ENCODE measurements at places on chromosomes 4 and X. TPM values are rescaled to one million over a fixed set of nuclear protein-coding genes. Genes with fewer than 3 reads are reported as not detected.

DNA sequence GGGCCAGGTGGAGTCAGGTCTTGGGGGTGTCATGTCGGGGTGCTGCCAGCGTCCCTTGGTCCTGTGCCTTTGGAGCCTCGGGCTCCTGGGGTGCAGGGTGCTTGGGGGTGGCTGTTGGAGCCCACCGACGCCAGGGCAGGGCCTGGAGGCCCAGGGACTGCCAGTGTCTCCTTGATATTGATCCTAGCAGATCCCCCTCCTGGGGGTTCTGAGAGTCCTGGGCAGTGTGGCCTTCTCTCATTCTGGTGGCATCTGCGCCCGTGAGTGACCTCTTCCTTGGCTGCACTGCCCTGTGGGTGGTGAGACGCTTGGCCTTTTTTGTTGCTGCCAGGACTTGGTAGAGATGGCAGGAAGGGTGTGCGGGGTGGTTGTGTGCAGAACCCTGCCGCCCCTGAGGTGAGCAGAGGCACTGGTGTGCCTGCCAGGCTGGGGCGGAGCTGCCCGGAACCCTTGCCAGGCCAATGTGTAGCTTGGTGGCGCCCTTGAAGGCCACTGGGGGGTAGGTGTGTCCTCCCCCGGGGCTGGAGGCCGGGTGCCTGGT, 7.0 kb downstream of the NAT8L start:
- no peak for DNase-seq

DNA sequence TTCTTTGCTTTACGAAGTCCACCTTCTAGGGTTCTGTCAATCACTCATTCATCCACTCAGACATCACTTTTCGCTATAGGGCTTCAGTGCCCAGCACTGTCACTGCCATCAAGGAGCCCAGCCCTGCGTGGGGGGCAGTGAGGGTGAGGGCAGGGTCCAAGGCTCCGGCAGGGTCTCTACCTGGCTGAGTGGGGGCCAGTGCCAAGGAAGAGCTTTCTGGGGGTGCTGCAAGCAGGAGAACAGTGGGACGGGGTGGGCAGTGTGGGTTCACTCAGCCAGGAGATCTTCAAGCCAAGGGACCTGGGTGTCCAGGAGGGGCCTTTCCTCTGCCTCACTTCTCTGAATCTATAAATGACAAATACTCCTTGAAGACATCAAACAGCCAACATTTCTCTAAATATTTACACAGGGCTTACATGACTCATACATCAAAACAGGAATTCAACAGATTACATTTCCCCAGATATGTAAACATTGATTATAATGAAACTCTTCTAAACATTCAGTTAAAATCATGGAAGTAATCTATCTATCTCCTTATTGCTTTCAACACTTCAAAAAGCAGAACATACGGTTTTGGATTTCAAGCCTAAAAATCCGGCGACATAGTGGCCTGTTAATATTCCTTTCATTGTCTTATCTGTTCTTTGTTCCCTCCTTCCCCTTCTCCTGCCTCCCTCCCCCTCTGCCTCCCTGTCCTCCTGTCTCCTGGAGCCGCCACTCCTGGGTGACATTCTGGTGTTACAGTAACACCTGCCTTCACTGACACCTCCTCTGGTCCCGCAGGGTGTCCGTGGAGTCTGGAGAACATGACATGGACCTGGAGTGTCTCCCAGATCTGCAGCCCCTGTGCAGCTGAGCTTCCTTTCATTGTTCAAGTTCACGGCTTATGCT, 94.4 kb upstream of the ADRA2C start:
- no peak for DNase-seq

DNA sequence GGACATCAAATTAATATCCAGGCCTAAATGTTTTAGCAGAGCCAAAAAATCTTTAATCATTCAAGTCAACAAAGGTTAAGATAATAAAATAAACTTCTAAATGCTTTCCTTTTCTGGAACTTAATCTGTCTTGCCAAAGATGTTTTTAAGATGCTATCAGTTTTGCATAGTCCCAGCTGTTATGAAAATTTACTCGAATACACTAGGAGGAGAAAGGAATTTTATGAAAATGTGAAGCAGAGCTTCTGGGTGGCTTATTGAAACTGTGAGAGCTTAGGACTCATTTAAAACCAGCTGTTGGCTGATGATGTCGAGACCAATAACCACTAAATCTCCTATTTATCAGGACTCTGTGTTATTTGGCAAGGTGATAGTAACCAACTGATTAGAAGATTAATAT, 202.2 kb upstream of the ETNPPL start:
- DNase-seq, result no peak

DNA sequence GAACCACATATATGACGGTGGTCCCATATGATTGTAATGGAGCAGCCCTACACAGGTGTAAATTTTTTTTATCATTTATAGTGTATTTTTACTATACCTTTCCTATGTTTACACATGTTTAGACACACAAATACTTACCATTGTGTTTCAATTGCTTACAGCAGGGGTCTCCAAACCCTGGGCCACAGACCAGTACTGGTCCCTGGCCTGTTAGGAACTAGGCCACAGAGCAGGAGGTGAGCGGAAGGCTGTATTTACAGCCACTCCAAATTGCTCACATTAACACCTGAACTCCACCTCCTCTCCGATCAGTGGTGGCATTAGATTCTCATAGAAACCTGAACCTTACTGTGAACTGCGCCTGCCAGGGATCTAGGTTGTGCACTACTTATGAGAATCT, 201.8 kb upstream of the NDST4 start:
- no peak for DNase-seq

DNA sequence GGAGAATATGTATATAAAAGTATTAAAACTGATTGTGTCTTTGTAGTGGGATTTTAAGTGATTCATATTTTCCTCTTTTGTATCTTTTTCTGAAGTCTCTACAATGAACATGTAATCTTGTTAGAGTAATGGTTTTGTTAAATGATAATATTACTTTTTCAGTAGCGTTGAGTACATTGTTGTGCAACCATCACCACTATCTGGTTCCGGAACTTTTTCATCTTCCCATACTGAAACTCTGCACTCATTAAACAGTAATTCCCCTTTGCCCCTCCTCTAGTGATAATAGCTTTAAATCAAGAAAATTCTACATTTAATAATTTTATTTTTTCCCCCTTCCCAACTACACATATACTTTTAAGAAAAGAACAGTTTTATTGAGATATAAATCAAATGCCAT, 23.3 kb downstream of the SHROOM3 start:
- no peak for DNase-seq

DNA sequence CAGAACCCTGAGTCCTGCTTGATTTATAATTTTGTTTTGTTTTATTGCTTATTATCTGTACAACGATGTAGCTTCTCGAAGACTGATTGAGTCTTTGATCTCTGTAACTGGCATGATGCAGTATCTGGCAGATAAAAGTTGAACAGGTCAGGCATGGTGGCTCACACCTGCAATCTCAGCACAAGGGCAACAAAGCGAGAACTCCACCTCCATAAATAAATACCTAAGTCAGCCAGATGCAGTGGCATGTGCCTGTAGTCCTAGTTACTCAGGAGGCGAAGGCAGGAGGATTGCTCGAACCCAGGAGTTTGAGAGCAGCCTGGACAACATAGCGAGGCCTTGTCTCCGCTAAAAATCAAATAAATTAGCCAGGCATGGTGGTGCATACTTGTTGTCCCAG, 15.7 kb upstream of the WDR19 start:
- no peak for DNase-seq

DNA sequence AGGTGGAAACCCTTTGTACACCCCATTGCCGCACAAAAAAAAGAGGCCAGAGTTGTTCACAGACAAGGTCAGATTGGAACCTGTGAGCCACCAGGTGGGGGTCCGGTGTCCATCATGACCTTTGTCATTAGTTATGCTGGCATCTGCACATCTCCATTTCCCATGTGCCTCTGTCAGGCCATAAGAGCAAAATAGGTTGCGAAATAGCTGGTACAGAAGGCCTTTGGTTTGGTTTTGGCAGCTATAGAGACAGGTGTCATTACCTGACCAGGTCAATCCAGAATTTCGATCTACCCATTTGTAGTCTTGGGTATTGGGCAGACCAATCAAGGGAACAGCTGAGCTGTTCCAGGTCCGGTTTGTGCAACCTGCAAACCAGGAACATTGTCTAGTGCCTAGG, 6.6 kb downstream of the ERVMER34-1 start:
- DNase-seq, result no peak

GRCh38 chr4:168831585-168831918, 178.5 kb downstream of the CBR4 start:
- DNase-seq, result no peak

GRCh38 chr4:37446016-37446415, 201.5 kb downstream of the NWD2 start:
- DNase-seq, result no peak

GRCh38 chrX:118116713-118117550, at the start of gene KLHL13:
TSS of gene KLHL13 (minus strand) at chrX:118116810. CDS start at chrX:118028473, 88,337 bp downstream.
- DNase-seq, result no peak

DNA sequence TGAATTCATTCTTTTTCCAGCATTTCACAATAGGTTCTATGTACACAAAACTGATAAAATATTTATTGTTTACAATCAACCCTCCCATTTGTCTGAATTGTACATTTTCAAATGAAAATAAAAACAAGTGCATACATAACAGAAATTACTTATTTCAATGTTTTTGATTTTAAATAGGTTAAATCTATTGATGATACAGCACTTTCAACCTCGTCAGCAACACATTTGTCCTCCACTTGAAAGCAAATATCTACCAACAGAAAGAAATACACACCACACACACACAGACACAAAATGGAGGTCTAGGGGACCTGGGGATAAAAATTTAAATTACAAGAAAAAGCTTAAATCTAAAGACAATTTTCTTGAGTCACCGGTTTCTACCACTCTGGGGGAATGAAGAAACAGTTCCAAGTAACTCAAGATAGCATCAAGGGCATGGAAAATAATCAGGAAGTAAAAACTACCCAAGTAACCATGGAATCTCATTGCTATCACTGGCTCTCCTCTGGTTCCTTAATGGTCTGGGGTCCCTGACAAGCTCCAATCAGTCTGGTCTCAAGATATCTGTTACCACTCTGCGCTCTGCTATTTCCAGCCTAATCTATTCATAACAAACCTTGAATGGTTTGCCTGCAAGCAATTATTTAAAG, 27.6 kb downstream of the ANKRD17 start:
- DNase-seq, result no peak

DNA sequence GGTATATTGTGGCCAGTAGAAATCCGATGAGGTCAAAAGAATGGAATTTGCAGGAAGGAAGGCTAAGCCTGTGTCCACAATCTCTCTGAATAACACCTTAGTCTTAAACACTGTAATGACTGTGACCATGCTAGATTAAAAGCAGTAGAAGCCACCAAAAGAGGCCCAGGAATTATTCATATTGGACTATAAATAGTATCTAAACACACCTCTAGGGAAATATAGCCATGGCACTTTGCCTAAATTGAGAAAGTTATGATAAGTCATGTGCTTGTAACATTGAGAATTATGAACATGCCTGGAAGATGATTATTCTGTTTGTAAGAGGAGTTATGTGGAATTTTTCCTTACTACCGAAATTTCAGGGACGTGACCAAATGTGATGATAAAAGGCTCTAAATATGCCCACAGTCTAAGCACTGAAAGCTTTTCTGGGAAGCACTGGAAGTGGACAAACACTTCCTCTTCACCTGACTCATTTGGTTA, 298.5 kb downstream of the KCTD8 start:
- DNase-seq, result no peak

DNA sequence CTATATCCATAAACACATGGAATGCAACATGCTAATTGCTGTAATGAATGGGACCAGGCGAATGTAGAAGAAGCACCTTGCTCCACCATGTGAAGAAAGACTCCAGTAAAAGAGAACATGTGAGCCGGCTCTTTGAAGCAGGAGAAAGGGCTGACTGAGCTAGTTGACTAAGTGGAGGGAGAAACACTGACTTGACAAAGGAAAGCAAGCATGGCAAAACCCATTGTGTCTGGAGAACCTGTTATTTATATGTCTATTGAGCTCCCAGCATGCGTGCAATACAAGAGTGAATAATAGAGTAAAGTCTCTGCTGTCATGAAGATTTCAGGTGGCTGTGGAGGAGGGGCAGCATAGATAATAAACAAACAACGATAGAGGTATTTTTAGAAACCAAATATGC, 559.9 kb downstream of the RAB28 start:
- no peak for DNase-seq

Gene NPY1R
- total RNA-seq, result 35.4 TPM

Gene MAP9
- total RNA-seq, result 22.5 TPM

Gene ENPP6
- 2.0 TPM for total RNA-seq

Gene TKTL2
- 0.21 TPM for total RNA-seq

Gene SPATA4
- not detected for total RNA-seq

Gene HTRA3
- 55.5 TPM for total RNA-seq

Data from thoracic aorta (tissue), 2 donors.